ENCODE measurements at places on chromosomes 11 and 22. TPM values are rescaled to one million over a fixed set of nuclear protein-coding genes. Genes with fewer than 3 reads are reported as not detected.

Gene FGF19
- not detected for total RNA-seq

- DNase-seq: peak; percentile 55
These were observed 11.1 kb upstream of the PHLDA2 start for GRCh38 chr11:2940147-2940920.

Gene HIC2
- total RNA-seq: 2.2 TPM

Gene TMEM45B
- not detected for total RNA-seq

Gene KCTD17
- 43.3 TPM for total RNA-seq

- DNase-seq: no peak
These were observed 60.8 kb downstream of the SOX6 start for GRCh38 chr11:16295592-16295991.

GRCh38 chr11:65298655-65299179 is 15.9 kb upstream of the CDC42EP2 start:
- peak; percentile 77 for DNase-seq

Gene KRTAP5-8
- total RNA-seq: not detected

DNA sequence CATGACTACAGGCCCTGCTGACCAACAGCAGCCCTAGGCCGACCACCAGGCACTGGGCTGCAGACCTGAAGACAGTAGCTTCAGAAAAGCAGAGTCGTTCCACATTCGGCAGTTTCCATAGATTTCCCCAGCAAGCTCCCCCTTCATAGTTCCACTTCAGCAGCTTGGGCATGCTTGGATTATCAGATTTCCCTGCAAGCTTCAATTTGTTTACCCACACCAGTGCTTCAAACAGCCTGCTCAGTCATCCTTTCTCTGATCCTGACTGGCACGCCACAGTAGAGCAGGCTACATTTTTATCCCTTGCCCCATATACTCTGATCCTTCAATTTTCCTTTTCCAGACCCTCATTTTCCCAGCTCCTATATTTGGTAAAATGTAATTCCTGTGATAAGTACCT is 51.1 kb upstream of the CFAP300 start:
- no peak for DNase-seq

GRCh38 chr11:8693555-8693954 is 11.0 kb downstream of the RPL27A start:
- no peak for DNase-seq

Gene C11orf52
- 0.53 TPM for total RNA-seq

Gene SPCS2
- total RNA-seq: 152 TPM

Gene MMP11
- 3.3 TPM for total RNA-seq

- no peak for DNase-seq
These were observed 582.2 kb downstream of the LRRC4C start for GRCh38 chr11:40877256-40877655.

Gene CELSR1
- 4.7 TPM for total RNA-seq

- DNase-seq: peak; percentile 9
These were observed 15.7 kb upstream of the RASL10A start for GRCh38 chr22:29331213-29331612.

GRCh38 chr11:25247336-25247735 is 750.5 kb downstream of the LUZP2 start:
- no peak for DNase-seq

Gene PRSS23
- 410 TPM for total RNA-seq

Gene P2RX6
- total RNA-seq: 4.5 TPM

DNA sequence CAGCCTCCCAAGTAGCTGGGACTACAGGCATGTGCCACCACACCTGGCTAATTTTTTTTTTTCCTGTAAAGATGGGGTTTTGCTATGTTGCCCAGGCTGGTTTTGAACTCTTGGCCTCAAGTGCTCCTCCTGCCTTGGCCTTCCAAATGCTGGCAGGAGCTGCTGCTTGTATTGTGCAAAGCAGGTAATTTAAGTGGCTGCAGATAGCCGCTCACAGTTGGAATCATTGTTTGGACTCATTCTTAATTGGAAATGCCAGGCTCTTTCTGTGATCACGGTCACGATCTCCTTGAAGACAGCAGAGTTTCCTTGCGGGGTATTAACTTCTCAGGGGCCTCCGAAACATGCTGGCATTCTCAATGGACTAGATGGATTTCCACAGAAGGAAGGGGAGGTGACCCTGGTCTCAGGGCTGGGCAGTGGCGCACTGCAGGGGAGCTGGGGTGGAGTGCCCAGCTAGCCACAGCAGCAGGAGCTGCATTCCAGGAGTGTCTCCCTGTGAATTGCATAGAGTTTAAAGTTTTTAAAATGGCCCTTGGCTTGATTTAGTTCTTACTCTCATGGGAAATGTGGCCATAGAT is 136.1 kb downstream of the MORC2 start:
- no peak for DNase-seq

All from HFFc6 (cell line).